ENCODE measurements at places on chromosomes 13 and 19. TPM values are rescaled to one million over a fixed set of nuclear protein-coding genes. Genes with fewer than 3 reads are reported as not detected.

The OXGR1 gene
- polyA plus RNA-seq, result 4.5 TPM

GRCh38 chr19:29448046-29448445 is 77.7 kb upstream of the VSTM2B start:
- no peak for DNase-seq

GRCh38 chr13:45792827-45793303 is 58.7 kb downstream of the SIAH3 start:
- DNase-seq, result no peak

- peak; percentile 46 for DNase-seq
These were observed 1.3 kb downstream of the HCST start for GRCh38 chr19:35903550-35904179.

GRCh38 chr19:17830567-17831418 is 9.5 kb upstream of the INSL3 start:
- DNase-seq, result peak; percentile 59

- no peak for DNase-seq
These were observed 5.4 kb downstream of the NLRP12 start for GRCh38 chr19:53818756-53819155.

DNA sequence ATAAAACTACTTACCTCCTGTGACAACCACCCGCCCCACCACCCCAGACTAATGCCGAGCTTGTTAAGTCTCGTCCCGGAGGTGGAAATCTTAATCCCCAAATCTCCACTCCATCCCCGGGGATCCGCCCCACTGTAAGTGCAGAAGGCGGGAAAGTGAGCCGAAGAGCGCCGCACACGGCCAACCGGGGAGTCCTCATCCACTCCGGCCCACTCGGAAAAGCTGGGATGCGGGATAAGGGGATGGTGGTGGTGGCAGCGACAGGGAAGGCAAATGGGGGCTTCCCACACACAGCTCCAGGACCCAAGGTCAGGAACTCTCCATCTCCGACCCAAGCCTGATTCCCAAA is 621 bp downstream of the FBL start:
- no peak for DNase-seq

Data from renal cortex interstitium (tissue), 15 donors.